Stimulated activated CD8-positive, alpha-beta memory T cell treated with anti-CD3 and anti-CD28 coated beads, Interleukin-12 subunit alpha, Interleukin-12 subunit beta, amount 100 ng/mL, for 4 hours (primary cell): ENCODE measurements at places on chromosomes 3 and 15.

DNA sequence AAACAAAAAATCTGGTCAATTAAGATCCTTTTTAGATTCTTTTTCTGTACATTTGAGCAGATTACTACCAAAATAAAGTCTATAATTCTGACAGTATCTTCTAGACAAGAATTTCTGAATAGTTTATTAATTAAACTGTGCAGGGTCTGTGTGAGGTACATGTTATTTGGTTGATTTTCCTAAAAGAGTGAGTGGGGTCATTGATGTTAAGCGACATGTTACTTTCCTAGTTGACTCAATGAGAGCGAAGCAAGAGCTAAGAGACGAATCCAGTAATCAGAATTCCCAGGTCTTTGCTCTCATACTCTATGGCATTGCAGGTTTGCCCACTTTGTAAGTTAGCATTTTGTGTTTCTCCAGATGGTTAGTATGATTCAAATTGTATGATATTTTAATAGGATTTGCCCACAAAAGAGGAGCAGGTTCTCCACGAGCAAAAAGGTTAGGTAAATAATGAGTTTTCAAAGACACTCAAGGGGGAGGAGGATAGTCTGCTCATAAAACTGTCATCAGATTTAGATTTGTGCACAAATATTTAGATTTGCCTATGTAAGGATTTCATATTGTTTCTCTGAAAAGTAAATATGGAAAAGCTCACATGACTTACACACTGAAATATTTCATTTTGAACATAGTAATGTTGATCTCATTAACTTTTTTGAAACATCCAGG is 217.2 kb upstream of the CGNL1 start:
- DNase-seq: no peak

GRCh38 chr3:13132731-13133410 is 59.6 kb upstream of the IQSEC1 start:
- no peak for DNase-seq

GRCh38 chr15:99508852-99509251 is 56.9 kb upstream of the MEF2A start:
- DNase-seq: no peak

DNA sequence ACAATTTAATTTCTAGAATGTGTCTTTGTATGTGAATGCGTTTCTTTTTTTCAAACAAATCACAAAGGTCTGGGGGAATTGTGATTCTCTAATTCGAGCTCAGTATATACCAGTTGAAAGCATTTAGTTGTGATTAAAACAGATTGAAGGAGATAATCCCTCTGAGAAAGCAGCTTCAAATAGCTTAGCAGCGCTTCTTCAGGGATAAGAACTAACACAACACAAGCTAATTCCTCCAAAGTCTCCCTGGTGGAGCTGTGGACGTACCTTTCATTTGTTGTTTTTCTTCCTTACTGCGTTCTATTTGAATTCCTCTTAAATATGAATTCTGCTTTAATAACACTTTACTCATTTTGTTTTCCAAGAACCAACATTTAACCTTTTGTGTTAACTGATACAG is 286.7 kb downstream of the ROBO2 start:
- DNase-seq: no peak

DNA sequence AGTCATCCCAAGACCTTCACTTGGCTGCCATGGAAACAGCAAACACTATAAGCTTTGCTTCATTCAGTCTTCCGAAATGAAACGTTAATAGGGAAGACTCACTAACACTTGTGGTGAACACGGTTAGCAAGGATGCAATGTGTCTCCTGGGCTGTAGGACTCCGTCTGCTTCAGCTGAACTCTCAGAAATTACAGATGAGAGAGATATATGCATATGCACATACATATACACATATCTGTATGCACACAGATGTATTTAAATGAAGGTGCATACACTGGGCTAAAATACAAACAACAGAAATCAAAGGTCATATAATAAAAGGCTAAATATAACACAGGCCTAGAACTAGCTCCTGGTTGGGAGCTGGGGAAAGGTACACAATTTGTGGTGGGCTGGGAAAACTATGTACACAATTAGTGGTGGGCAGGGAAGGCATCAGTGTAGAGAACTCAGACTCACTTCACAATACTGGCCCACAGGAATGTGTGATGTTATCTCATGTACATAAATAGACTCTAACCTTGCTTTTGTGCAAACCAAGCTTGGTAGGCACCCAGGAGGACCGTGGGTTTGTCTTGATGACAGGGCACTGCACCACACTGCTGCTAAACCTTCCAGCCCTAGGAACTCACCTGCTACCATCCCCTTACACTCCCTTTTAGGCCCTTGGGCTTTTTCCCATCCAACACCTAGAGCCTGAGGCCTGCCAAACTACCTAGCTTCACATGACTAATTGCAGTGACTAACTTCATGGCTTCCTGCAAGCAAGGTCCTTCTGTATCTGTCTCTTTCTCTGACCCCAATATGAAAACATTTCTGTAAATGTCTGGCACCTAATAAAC is 873.1 kb downstream of the NSUN3 start:
- DNase-seq: no peak

DNA sequence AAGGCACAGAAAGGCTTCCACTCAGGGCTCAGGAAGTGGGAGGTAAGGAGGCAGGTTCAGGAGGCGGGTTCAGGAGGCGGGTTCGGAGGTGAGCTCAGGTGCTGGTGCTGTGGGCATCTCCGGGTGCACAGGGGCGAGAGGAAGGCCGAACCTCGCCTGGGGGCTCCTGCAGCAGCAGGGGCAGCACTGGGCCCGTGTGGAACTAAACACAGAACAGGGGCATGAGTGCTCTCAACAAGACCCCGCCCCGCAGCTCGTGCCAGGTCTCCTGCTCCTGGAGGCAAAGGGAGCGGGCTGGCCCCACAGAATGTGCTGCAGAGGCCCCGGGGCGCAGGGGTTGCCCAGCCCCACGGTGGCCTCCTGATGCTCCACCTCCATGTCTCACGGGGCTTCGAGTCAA is 13.7 kb downstream of the ZDHHC19 start:
- no peak for DNase-seq

GRCh38 chr3:81695302-81695701 is 66.1 kb downstream of the GBE1 start:
- no peak for DNase-seq

DNA sequence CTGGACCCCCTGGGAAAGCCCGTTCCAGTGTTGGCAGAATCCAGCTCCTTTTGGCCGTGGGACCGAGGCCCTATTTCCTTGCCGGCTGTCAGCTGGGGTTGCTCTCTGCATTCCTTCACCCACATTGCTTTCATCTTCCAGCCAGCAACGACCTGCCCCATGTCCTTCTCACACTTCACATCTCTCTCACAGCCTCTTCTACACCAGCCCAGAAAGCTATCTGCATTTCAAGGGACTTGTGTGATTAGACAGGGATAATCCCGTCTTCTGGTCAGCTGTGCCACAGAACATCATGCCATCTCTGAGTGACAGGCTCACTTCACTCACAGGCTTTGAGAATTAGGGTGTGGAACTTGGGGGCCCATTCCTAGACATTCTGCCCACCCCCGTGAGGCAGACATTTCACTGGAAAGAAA is 16.4 kb downstream of the EFCC1 start:
- no peak for DNase-seq

DNA sequence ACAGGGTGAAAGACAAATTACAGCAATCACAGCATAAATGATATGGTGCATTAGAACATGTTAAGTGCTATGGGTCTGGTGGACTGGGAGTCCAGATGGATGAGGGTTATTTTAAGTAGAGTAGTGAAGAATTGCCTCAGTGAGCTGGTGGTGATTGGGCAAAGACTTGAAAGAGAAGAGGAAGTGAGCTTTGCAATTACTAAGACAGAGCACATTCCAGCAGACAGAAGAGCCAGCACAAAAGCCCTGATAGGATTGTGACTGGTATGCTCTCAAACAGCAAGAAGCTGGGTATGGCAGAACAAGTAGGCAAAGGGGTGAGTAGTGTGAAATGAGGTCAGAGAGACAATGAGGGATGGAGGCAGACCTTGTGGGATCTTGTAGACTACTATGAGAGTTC is 2.1 kb upstream of the ACKR4 start:
- no peak for DNase-seq

DNA sequence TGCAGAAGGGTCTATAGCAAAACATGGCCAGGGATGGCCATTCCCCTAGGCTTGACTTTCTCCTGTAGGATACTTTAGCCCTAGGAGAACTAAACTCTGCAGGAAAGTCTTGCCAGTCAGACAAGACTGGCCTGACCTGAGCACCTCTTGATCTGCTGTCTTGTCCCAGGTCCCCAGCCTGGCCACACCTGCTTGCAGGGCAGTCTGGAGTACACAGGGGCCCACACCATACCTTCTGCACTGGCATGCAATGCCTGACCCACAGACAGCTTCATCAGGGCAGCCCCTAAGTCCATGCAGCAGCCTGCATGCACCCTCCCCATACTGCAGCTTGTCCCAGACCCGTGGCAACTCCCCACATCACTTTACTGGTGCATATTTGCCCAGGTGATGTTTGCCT is 204.6 kb downstream of the LRRC3B start:
- DNase-seq: no peak

DNA sequence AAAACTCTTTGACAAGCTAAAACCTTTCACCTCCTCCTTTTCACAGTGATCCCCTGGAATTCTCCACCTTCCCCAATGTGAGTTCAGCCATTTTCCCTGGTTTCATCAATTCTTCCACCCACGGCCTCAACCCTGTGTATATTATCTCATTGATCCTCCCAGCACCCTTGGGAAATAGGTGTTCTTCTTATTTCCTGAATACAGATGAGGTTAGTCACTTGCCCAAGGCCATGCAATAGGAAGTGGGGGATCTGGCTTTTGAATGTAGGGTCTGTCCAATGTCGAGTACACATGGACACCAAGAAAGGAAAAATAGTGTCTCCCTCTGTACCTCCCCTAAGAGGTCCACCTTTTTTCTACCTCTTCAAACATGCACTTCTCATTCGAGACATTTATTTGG is 262.8 kb upstream of the ST8SIA2 start:
- DNase-seq: no peak

DNA sequence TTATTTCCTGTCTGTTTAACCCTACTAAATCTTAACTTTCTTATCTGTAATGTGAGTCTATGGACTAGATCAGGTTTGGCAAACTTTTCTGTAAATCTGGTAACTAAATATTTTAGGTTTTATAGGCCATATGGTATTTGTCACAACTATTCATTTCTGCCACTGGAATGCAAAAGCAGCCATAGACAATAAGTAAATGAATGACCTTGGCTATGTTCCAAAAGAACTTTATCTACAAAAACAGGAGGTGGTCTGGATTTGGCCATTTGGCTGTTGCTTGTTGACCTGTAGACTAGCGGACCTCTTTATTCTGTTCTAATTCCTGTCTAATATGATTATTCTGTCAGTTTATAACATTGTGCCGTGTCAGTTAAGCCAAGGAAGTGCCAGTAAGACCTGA is 314.2 kb downstream of the LPP start:
- no peak for DNase-seq

- no peak for DNase-seq
These were observed 164.8 kb upstream of the RORA start for GRCh38 chr15:61393949-61394348.

DNA sequence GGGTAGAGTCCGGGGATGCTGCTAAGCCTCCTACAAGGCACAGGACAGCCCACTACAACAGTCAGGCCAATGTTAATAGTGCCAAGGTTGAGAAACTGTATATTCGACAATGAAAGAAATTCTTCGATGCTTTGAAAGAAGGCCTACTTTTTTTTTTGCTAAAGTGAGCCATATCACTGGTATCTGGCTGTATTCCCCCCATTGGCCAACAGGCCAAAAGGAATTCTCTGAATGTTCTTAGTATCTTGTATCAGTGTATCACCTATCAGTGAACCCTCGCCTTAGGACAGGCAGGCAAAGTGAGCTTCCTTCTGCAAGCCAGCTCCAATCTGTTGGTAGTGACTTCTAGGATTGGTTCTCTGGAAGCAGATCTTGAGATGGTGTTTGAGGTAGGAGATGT is 74.2 kb downstream of the SNTN start:
- no peak for DNase-seq

DNA sequence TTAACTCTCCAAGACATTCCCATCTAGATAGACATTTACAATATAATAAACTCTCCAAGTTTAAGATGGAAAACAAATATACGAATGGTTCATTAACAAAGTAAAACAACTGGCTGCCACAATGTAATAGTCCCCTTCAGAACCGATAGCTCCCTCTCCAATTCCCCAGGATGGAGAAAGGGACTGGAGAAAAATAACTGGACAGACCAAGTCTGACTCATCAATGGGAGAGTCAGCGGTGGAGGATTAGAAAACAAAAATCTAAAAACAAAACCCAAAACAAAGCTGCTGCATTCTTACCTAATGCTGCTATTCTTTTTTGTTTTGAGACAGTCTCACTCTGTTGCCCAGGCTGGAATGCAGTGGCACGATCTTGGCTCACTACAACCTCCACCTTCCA is 468.1 kb downstream of the SHQ1 start:
- DNase-seq: no peak

GRCh38 chr3:84904816-84905555 is 53.8 kb upstream of the CADM2 start:
- no peak for DNase-seq

GRCh38 chr3:64593350-64593749 is 94.5 kb downstream of the ADAMTS9 start:
- DNase-seq: no peak

- DNase-seq: no peak
These were observed 124.6 kb downstream of the AKAP13 start for GRCh38 chr15:85504749-85505676.

GRCh38 chr3:42276141-42277132 is 10.5 kb upstream of the CCK start:
- DNase-seq: no peak

DNA sequence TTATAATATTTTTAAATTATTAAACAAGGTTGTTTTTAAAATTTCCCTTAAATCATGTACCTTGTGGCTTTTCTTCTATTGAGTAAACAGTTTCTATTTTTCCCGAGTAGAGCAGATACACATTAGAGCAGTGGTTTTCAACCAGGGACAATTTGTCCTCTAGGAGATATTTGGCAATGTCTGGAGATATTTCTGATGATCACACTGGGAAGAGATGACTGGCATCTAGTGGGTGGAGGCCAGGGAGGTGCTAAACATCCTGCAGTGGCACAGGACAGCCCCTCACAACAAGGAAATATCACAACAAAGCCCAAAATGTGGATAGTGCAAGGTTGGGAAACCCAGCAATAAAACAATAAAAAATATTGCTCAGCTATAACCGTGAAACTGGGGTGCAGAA is 113.0 kb upstream of the PTPRG start:
- DNase-seq: no peak

- DNase-seq: no peak
These were observed 77.9 kb downstream of the SPSB4 start for GRCh38 chr3:141129049-141129448.

- DNase-seq: no peak
These were observed 11.0 kb downstream of the TMEM45A start for GRCh38 chr3:100503448-100503847.

- DNase-seq: no peak
These were observed 28.7 kb upstream of the USP3 start for GRCh38 chr15:63475707-63476106.
